ENCODE measurements at places on chromosomes 11 and 22. TPM values are rescaled to one million over a fixed set of nuclear protein-coding genes. Genes with fewer than 3 reads are reported as not detected.

Gene APOA5
- not detected for total RNA-seq

- no peak for DNase-seq
Observed at GRCh38 chr11:132337819-132338416, 967.5 kb downstream of the NTM start.

Gene PHLDA2
- 12.3 TPM for total RNA-seq

DNA sequence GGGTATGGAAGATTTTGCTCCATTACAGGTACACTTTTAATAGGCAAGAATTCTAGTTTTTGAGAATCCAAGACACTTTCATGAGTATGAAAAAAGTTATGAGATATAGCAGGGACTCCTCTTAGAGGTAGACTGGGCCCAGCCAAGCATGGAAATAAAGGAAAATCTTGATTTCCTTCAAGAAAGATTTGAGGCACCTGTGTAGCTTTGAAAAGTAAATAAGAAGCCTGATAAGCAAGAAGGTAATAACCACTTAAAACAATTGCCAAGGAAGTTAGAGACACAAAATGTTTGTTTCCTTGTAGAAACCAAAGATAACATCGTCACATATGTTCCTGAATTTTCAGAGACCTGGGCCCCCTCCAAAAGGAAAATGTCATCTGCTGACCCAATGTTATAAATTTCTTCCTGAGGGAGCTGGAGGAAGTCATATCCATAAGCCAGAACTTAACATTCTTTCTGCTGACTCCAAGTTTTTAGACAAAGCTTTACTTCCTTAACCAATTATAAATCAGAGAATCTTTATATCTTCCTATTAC is 314.5 kb upstream of the ANO3 start:
- DNase-seq: no peak

DNA sequence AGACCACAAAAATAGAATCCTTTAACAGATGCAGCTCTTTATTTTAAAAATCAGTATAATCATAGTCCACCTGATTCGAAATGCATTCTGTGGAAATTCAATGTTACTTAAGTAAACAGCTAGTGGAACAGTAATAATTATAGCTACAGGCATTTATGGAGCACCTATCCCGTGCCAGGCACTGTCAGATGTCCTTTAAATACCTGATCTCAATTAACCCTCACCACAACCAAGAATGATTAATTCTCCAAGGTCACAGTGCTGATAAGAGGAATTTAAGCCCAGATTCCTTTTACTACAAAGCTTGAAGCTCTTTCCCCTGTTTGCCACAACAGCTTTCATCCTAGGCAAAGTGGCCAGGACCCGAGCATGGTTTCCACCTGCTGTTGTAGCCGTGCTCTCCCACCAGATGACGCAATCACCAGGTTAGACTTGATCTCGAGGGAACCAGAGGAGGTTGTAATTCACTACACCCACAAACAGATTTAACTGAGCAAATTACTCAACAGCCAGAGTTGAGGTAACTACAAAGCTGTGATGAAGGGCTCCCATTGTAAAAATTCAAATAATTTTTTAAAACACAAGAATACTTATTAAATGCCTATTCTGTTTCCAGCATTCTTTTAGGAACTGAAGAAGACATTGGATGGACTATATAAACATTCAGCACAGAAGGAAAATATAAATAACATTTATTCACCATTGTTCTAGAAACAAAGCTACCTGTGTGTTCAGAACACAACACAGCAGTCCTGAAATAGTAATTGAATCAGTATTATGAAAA is 10.3 kb downstream of the PRDM10 start:
- peak; percentile 48 for DNase-seq

GRCh38 chr11:45660729-45661438 is 4.5 kb downstream of the CHST1 start:
- no peak for DNase-seq

DNA sequence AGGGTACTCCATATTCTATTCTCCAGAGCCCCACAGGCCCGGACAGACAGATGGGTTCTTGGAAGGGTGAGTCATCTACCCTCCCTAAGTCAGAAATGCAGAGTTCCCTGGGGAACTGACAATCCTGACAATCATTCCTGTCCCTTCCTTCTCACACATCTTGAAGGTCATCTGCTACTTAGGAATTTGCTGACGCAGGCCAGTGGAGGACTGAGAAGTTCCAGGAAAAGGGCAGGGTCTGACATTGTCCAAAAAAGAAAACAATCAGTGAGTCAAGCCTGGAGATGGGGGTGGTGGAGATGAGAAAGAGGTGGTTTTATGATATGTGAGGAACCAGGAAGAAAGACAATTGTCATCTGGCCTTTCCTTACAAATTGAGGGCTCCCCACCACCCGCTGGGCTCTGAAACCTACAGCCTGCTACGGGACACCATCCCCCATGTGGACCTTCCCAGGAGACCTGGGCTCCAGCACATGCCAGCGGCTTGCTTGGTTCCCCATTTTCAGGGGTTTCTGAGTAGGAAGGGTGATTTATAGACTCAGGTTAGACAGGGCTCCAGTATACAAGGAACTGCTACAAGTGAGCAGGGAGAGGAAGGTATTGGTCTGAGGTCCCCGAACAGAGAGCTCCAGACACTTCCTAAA is 12.9 kb downstream of the CD59 start:
- peak; percentile 12 for DNase-seq

GRCh38 chr11:34601085-34601444 is 19.8 kb upstream of the EHF start:
- DNase-seq: no peak

Gene GGTLC3
- total RNA-seq: not detected

Gene NNMT
- not detected for total RNA-seq

GRCh38 chr11:45484326-45484883 is 181.0 kb downstream of the CHST1 start:
- no peak for DNase-seq

DNA sequence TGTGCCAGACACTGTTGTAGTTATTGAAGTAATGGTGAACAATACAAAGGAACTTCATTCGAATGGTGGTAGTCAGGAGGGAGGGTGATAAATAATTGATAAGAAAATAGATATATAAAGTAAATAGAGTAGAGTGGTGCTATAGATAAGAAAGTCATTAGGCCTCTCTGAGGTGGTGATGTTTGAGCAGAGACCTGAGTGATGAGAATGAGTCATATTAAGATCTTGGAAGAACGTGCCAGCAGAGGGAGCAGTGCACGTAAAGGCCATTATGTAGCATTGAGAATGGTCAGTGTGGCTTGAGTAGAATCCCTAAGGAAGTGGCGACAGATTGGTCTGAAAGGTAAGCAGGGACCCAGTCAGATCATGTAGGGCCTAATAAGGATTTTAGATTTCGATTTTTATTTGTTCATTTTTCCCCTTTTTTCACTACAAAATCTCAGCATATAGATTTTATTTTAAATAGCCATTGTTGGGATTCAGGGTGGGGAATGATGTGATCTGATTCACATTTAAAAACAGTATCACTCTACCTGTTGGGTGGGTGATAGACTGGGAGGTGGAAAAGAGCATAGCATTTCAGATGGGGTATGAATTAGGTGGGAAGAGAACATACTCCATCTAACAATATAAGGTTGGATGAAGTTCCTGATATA is 44.7 kb downstream of the CCDC90B start:
- DNase-seq: peak; percentile 9

DNA sequence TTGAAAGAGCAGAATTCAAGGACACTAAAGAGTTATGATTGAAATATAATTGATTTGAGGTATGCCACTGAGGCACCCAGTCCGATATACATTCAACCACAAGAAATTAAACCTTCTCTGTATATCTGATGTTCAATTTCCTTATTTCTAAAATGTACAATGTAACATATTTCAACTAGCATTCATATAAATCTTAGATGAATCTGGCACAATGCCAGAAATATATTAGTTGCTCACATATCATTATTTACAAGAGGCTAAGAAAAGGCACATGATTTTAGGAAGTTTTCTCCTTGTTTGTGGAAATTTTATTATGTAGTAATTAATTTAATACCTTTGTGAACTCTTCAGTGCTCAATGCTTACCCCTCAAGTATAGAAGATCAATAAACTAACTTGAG is 532.3 kb downstream of the KCNA4 start:
- DNase-seq: no peak

Gene MAJIN
- 2.7 TPM for total RNA-seq

Gene SLC7A4
- not detected for total RNA-seq

- no peak for DNase-seq
Observed at GRCh38 chr11:43145653-43146052, 166.1 kb upstream of the API5 start.

Gene TRIM6
- not detected for total RNA-seq

GRCh38 chr22:25472382-25472781 is 92.1 kb upstream of the GRK3 start:
- no peak for DNase-seq

DNA sequence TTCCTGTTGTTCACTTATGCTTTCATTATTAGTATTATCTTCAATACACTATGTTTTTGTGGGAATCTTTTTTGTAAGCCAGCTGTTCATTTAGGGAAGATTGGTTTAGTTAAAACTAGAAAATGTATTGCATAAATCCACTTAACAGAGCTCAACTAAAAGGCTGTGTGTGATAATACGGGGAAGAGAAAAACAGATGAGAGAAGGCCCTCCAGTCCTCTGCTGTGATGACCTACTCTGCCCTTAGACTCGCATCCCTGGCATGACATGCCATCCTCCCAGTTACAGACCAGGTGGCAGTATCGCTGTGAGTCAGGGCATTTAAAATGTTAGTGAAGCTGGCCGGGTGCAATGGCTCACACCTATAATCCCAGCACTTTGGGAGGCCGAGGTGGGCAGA is 173.4 kb upstream of the TTC12 start:
- DNase-seq: no peak

GRCh38 chr22:17514084-17514483 is 49.2 kb upstream of the SLC25A18 start:
- DNase-seq: no peak

- no peak for DNase-seq
Observed at GRCh38 chr11:131546218-131546895, 175.9 kb downstream of the NTM start.

DNA sequence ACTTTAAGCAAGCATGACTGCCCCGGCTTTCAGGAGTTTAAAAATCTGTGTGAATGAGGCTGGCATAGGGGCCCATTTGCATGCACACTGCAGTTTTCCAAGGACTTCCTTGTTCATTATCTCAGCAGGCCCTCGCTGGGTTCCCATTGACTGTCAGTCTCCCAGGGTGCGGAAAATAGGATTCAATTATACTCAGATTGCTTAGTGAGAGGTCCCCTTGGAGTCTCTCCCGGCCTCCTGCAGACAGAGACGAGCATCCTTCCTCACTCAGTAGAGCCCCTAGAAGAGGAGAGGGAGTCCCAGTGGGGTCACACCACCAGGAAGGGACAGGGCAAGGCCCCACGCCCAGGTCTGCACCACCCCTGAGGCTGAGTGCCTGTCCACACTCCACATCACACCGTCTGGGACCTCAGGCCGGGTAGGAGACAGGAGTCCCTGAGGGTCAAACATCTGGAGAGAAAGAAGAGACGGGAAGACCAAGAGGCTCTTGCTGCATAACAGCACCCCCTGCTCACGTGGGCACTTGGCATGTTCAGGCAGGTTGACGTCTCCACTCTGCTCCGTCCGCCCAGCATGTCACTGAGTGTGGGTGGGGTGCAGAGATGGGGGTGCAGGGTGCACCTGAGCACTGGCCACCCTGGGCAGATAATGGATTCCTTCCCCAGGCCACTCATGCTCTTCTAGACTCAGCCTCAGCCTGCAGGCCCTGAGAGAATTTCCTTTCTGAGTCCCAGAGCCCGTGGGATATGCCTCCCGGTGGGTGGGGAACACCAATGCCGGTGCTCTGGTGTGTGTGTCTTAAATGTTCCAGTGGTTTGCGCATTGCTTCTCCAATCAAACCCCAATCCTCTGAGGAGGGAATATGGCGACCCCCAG is 58.8 kb downstream of the MCM5 start:
- no peak for DNase-seq

DNA sequence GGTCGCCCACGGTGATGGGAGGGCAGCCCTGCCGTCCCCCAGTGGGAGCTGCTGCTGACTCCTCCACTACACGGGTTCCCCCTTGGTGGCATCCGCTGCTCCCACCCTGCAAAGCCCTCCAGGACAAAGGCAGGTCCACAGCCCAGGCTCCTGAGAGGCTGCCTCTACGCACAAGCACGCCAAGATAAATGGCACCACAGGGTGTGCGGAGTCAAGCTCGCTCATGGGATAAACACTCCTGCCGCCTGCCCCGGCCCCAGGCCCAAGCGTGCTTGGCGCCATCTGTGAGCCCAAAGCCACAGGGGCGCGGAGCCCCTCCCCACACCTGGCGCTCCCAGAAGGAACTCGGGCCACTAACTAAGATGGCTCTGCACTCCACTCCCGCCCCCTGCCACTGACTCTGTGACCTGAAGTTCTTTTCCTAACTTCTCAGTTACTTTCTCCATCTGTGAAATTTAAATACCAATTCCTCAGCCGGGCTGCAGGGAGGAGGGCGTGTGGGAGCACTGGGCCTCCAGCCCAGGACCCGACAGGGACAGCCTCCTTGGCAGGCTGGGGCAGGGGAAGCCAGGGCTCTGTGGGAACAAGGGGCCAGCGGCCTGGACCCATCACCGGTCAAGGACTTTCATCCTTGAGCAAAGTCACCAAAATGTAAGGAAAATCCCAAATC is 14.9 kb downstream of the EHD1 start:
- DNase-seq: no peak

- no peak for DNase-seq
Observed at GRCh38 chr11:1226986-1227550, 4.2 kb downstream of the MUC5B start.

Measured in activated T-cell treated with anti-CD3 and anti-CD28 coated beads, Interleukin-2, amount 50 U/mL, for 72 hours (primary cell).